ENCODE measurements at places on chromosomes 13 and 19.
A peak's percentile ranks its signal among the peaks of the same experiment; 100 is the strongest.

DNA sequence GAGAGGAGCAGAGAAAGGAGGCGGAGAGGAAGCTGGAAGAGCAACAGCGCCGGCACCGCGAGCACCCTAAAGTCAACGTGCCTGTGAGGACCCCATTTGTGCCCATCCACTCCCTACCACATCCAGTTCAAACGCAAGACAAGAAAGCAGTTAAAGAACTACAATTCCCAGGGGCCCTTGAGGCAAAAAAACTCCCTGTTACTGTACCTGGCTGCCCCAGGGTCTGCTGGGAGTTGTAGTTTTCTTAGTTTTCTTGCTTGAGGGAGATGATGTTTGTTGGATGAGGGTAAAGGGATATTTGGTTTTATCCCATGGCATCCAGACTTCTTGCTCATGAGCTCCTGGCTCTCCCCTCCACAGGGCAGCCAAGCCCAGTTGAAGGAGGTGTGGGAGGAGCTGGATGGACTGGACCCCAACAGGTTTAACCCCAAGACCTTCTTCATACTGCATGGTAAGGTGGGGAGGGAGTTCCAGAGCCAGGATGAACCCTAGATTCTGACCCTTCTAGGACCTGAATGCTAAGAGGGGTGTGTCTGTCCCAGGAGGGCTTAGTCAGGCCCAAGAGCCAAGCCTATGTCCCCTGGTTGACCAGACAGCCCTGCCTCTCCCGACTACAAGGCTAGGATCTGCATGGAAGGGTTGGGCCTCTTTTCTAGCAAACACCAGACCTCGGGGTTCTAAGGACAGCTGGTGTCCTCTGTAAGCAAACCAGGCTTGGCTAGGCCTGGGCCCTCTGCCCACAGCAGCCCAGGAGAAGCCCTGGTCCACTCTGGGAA is 13.2 kb downstream of the NUCB1 start:
- no peak for DNase-seq

- DNase-seq = no peak
Measured at GRCh38 chr13:44932850-44933251, 56.4 kb downstream of the NUFIP1 start.

- DNase-seq = no peak
Measured at GRCh38 chr13:78993792-78994191, 334.8 kb upstream of the OBI1 start.

DNA sequence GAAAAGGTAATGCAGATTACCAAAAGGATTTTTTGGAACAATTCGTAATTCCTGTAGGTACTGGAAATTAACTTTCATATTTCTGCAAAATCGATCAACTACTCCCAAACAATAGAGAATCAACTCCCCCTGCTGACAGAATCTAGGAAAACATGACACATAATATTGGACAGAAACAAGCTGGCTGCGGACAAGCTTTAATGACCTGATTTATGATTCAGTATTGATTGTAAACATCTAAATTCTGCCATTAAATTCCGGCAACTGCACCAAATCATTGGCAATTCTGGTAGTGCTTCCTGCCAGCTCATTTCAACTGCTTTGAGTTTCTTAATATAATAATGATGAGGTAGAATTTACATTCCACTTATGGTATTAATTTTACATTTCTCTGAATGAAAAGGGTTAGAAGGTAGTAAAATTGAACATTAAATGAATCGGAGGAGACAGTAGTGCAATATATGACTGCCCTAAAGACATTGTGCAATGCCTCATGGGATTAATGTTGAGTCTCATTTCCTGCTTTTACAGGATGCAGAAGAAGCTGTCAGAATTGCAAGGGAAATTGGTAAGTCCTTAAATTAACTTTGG is 146.5 kb downstream of the PCCA start:
- DNase-seq = peak; percentile 10

DNA sequence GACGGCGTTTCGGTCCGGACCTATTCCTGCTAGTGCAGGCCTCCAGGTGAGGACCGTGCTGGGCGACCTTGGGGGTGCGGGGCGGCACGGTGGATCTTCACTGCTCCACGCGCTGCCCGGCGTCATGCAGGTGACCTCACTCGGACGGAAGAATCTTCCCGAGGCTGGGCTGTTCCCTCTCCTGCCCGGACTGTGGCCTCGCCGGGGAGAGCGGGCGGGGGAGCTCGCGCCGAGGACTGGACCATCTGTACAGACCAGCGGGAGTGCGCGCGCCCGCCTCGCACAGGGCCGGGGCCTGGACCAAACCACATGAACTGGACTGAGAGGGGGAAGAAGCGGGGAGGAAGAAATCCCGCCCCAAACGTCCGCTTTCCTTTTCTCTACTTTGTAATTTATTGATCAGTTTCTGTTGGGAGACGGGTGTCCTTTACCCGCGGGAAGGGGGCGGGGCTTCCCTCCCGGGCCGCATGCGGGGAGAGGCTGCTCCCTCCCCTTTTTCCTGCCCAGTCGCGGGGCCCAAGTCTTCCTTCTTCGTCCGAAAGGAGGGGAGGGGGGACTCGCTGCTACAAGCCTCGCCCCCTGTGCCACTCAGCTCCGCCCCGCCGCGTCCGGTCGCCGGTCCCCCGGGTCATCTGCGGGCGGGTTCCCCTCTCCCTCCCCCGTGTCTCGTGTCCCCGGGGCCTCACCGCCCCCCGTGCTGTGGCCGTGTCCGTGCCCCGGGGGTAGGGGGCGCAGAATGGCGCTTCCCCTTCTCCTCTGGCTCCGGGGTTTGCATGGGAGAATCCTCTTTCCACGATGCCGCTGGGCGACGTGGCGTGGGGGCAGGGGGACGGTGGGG is 4.9 kb downstream of the HRC start:
- DNase-seq = peak; percentile 78

- no peak for DNase-seq
Measured at GRCh38 chr19:45251452-45252354, 632 bp downstream of the MARK4 start.

- DNase-seq = no peak
Measured at GRCh38 chr13:108560093-108560492, 69.3 kb upstream of the MYO16 start.

- no peak for DNase-seq
Measured at GRCh38 chr13:23871616-23872220, 17.5 kb downstream of the MIPEP start.

GRCh38 chr13:28718196-28718542 is 601 bp downstream of the SLC46A3 start:
- DNase-seq = no peak

- no peak for DNase-seq
Measured at GRCh38 chr19:27647423-27647822, 1565.5 kb downstream of the UQCRFS1 start.

DNA sequence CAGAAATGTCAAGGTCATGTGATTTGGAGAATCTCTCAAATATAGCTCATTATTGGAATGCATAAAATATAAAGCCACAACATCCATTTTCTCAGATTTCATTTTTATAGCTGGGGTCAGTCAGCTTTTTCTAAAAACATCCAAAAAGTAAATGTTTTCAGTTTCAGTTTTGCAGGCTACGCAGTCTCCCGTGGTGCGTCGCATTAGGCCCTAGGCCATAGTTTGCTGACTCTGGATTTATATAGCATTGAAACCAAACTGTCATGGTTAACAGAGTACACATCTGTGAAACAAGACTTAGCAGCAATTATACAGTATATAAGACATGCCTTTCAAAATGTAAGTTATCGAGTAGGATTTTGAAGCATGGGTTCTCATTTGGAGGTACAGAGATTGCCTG is 140.0 kb downstream of the IRS2 start:
- DNase-seq = no peak

DNA sequence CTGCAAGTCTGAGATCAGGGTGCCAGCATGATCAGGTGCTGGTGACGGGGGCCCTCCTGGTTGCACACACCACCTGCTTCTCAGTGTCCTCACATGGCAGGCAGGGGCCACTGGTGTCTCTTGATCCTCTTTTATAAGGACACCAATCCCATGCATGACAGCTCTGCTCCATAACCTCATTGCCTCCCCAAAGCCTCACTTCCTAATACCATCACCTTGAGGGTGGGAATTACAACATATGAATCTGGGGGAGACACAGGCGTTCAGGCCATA is 15.0 kb upstream of the MIER2 start:
- no peak for DNase-seq

GRCh38 chr13:51207881-51208280 is 14.3 kb upstream of the FAM124A start:
- DNase-seq = no peak

DNA sequence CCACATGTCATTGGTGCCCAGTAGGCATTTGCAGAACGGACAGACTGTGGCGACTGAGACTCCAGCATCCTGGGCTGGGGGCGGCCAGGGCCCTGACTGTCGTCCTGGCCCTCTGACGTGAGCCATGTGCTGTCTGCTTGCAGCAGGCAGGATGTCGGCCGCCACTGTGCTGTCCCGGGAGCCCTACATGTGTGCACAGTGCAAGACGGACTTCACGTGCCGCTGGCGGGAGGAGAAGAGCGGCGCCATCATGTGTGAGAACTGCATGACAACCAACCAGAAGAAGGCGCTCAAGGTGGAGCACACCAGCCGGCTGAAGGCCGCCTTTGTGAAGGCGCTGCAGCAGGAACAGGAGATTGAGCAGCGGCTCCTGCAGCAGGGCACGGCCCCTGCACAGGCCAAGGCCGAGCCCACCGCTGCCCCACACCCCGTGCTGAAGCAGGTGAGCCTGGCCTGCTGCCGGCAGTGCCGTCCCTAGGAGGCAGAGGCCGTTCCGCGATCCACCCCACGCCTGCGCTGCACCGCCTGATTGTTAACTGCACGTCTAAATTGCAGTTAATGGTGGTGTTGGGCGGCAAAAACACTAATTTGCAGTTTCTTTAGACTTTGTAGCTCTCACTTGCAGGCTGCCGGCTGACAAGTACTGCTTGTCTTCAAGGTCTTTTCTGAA is 14.2 kb downstream of the TSSK6 start:
- DNase-seq = no peak

- no peak for DNase-seq
Measured at GRCh38 chr13:90448466-90449037, 898.9 kb upstream of the MIR17HG start.

- DNase-seq = no peak
Measured at GRCh38 chr19:50823389-50824042, at the start of gene KLK1. Gene KLK1 (minus strand): TSS chr19:50823787. CDS start chr19:50823748, 39 bp downstream.

- DNase-seq = no peak
Measured at GRCh38 chr13:34129436-34129835, 311.5 kb downstream of the RFC3 start.

Data from LNCaP clone FGC (cell line).